ENCODE measurements at places on chromosomes 7 and 10. TPM values are rescaled to one million over a fixed set of nuclear protein-coding genes. Genes with fewer than 3 reads are reported as not detected.

- H3K27ac ChIP-seq = no peak overlapping the region
- no peak overlapping the region for H3K4me3 ChIP-seq
- no peaks in the 10 kb centered on the region for H3K4me1 ChIP-seq
- H3K36me3 ChIP-seq = peaks cover 5% of the 10 kb centered on the region
These were observed 6.1 kb upstream of the SCRN1 start for GRCh38 chr7:29995652-29996051.

The RBM33 gene
- polyA plus RNA-seq = 48.8 TPM

- H3K4me3 ChIP-seq = no peak overlapping the region
- H3K27me3 ChIP-seq = peaks cover 6% of the 10 kb centered on the region
- DNase-seq = no peak
- no peak overlapping the region for H3K27ac ChIP-seq
- no peaks in the 10 kb centered on the region for H3K4me1 ChIP-seq
These were observed 158.6 kb upstream of the LYZL1 start for GRCh38 chr10:29130190-29130673.

The SUGCT gene
- 8.3 TPM for polyA plus RNA-seq

The ADIRF gene
- not detected for polyA plus RNA-seq

The GIMAP1 gene
- 1.4 TPM for polyA plus RNA-seq

GRCh38 chr10:8392216-8392615 lies 337.7 kb downstream of the GATA3 start:
- peaks cover 18% of the 10 kb centered on the region for H3K27me3 ChIP-seq
- H3K36me3 ChIP-seq = no peaks in the 10 kb centered on the region
- no peaks in the 10 kb centered on the region for H3K4me1 ChIP-seq
- no peak overlapping the region for H3K4me3 ChIP-seq

DNA sequence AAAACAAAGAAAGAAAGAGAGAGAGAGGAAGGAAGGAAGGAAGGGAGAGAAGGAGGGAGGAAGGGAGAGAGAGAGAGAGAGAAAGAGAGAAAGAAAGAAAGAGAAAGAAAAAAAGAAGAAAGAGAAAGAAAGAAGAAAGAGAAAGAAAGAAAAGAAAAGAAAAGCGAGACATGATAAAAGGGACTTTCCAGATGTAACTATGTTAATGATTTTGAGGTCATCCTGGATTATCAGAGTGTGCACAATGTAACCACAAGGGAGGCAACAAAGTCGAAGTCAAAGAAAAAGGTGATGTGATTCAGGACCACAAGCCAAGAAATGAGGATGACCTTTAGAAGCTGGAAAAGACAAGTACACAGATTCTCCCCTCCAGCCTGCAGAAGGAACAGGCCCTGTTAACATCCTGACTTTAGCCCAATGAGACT lies 48.9 kb upstream of the PAX2 start:
- peaks cover 20% of the 10 kb centered on the region for H3K27me3 ChIP-seq
- no peak overlapping the region for H3K27ac ChIP-seq
- peaks cover 9% of the 10 kb centered on the region for H3K4me1 ChIP-seq
- no peak for DNase-seq
- no peaks in the 10 kb centered on the region for H3K36me3 ChIP-seq
- H3K4me3 ChIP-seq = no peak overlapping the region

GRCh38 chr10:659688-660141 lies 29.8 kb downstream of the DIP2C start:
- H3K4me1 ChIP-seq = no peaks in the 10 kb centered on the region
- no peak overlapping the region for H3K4me3 ChIP-seq
- DNase-seq = no peak
- no peak overlapping the region for H3K27ac ChIP-seq
- peaks cover 14% of the 10 kb centered on the region for H3K27me3 ChIP-seq

- peak overlapping the region; percentile 51 for H3K27ac ChIP-seq
- H3K4me3 ChIP-seq = no peak overlapping the region
- no peak for DNase-seq
- no peaks in the 10 kb centered on the region for H3K27me3 ChIP-seq
- peaks cover 17% of the 10 kb centered on the region for H3K4me1 ChIP-seq
These were observed 435.8 kb downstream of the EXOC4 start for GRCh38 chr7:133688483-133689239.

- no peaks in the 10 kb centered on the region for H3K4me1 ChIP-seq
- H3K36me3 ChIP-seq = no peaks in the 10 kb centered on the region
- DNase-seq = no peak
These were observed 36.0 kb upstream of the GLCCI1 start for GRCh38 chr7:7932553-7932952.

- H3K36me3 ChIP-seq = no peaks in the 10 kb centered on the region
- H3K4me3 ChIP-seq = no peak overlapping the region
- H3K27ac ChIP-seq = no peak overlapping the region
- no peaks in the 10 kb centered on the region for H3K27me3 ChIP-seq
These were observed 239.9 kb upstream of the KCND2 start for GRCh38 chr7:120033114-120033513.

DNA sequence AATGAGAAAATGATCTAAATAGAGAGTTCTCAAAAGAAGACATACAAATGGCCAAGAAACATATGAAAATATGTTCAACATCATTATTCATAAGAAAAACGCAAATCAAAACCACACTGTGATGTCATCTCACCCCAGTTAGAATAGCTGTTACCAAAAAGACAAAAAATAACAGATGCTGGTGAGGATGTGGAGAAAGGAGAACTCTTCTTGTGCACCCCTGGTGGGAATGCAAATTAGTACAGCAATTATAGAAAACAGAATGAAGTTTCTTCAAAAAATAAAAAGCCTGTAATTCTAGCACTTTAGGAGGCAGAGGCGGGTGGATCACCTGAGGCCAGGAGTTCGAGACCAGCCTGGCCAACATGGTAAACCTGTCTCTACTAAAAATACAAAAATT lies 199.3 kb downstream of the PARD3 start:
- H3K27ac ChIP-seq = no peak overlapping the region
- no peaks in the 10 kb centered on the region for H3K36me3 ChIP-seq
- H3K4me1 ChIP-seq = no peaks in the 10 kb centered on the region
- no peak for DNase-seq

GRCh38 chr10:17599089-17599488 lies 18.1 kb downstream of the HACD1 start:
- DNase-seq = no peak
- H3K36me3 ChIP-seq = no peaks in the 10 kb centered on the region
- H3K27me3 ChIP-seq = no peaks in the 10 kb centered on the region
- no peaks in the 10 kb centered on the region for H3K4me1 ChIP-seq
- no peak overlapping the region for H3K27ac ChIP-seq

The EGR2 gene
- 3.1 TPM for polyA plus RNA-seq

The SLC25A13 gene
- 17.7 TPM for polyA plus RNA-seq

- H3K4me3 ChIP-seq = no peak overlapping the region
- H3K27me3 ChIP-seq = no peaks in the 10 kb centered on the region
- H3K4me1 ChIP-seq = peaks cover 14% of the 10 kb centered on the region
These were observed 388.9 kb downstream of the TNS3 start for GRCh38 chr7:47192978-47193377.

DNA sequence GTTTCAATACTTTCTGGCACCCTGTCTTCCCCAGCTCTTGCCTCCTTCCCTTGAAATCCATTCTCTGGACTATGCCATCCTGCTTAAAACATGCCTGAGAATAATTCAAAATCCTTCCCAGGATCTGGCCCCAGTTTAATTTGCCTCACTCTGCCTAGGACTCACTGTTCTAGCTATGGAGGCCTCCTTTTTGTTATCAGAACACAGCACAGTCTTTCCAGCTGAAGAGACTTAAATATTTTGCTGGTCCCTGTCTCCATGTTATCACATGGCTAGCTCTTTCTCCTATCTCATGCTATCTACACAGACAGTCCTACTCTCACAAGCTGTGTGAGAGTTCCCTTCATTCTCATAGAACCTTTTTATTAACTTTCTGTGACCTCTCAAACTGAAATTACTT lies 194.8 kb downstream of the RNLS start:
- no peak for DNase-seq
- peaks cover 3% of the 10 kb centered on the region for H3K36me3 ChIP-seq
- H3K27ac ChIP-seq = no peak overlapping the region
- H3K27me3 ChIP-seq = no peaks in the 10 kb centered on the region
- H3K4me1 ChIP-seq = peaks cover 27% of the 10 kb centered on the region

The PKD2L1 gene
- not detected for polyA plus RNA-seq

DNA sequence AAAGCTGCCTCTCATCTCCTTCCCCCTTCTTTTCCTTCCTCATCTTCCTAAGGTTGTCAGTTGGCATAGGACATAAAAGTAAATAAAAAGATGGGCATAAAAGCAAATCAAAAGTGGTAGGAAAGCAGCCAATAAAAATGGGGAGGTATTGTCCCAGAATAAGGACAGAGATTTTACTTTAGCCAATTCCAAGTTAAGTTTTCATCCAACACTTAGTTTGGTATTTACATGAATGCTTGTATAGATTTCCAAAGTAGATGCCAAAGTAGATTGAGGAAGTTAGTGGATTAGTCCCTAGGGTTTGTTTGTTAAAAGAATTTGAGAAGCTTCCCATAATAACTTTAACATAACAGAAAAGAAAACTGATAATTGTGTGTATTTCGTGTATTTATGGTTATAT lies 33.7 kb downstream of the HDAC9 start:
- H3K4me3 ChIP-seq = no peak overlapping the region
- no peak for DNase-seq
- peak overlapping the region; percentile 87 for H3K27ac ChIP-seq
- no peaks in the 10 kb centered on the region for H3K27me3 ChIP-seq
- no peaks in the 10 kb centered on the region for H3K36me3 ChIP-seq

The C10orf62 gene
- not detected for polyA plus RNA-seq

DNA sequence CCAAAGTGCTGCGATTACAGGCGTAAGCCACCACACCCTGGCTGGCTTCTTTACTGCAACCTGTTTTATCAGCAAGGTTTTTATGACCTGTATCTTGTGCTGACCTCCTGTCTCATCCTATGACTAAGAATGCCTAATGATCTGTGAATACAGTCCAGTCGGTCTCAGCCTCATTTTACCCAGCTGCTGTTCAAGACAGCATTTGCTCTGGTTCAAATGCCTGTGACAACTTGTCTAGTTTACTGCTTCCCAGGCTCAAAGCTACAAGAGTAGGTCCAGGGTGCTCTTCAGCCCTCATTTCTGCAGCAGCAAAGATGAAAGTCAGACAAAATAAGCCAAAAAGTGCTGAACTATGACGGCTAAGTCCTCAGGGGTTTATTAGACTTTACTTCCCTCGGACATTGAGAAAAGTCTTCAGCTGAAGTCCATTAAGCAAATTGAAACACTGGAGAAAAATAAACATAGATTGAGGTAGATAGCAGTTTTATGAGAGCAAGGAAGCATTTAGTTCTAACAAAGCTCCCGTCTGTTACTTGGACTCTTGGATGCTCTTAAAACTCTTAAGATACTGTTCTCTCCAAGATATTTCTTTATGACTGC lies 12.5 kb upstream of the LYZL1 start:
- H3K27me3 ChIP-seq = peaks cover 6% of the 10 kb centered on the region
- H3K4me3 ChIP-seq = no peak overlapping the region
- H3K4me1 ChIP-seq = no peaks in the 10 kb centered on the region
- no peak for DNase-seq
- no peak overlapping the region for H3K27ac ChIP-seq

GRCh38 chr7:8441106-8441965 lies 7.9 kb downstream of the NXPH1 start:
- H3K27me3 ChIP-seq = peaks cover 72% of the 10 kb centered on the region
- H3K36me3 ChIP-seq = peaks cover 20% of the 10 kb centered on the region
- H3K27ac ChIP-seq = peak overlapping the region; percentile 49
- no peak for DNase-seq
- peaks cover 24% of the 10 kb centered on the region for H3K4me1 ChIP-seq

DNA sequence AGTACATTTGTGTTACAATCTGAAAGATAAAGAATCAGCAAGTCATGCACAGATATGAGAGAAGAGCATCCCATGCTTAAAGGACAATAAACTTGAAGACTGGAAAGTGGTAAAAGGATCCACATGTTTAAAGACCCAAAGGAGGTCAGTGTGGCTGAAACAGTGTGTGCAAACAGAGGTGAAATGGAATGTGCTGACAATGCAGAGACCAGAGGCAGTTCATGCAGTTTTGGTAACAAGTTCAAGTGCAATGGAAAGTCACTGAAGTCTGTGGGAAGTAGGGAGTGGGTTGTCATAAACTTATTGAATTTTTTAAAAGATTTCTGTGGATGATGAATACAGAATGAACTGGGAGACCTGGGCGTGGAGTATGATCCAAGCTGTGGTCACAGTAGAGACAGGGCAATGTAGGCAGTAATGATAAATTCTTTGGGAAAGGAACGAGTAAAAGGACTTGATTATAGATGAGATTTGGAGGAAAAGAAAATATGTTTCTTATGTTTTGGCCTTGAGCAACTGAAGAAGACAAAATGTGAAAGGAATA lies 408.0 kb downstream of the HGF start:
- H3K27me3 ChIP-seq = no peaks in the 10 kb centered on the region
- H3K27ac ChIP-seq = no peak overlapping the region
- DNase-seq = no peak
- no peaks in the 10 kb centered on the region for H3K4me1 ChIP-seq

The DNTT gene
- polyA plus RNA-seq = not detected

DNA sequence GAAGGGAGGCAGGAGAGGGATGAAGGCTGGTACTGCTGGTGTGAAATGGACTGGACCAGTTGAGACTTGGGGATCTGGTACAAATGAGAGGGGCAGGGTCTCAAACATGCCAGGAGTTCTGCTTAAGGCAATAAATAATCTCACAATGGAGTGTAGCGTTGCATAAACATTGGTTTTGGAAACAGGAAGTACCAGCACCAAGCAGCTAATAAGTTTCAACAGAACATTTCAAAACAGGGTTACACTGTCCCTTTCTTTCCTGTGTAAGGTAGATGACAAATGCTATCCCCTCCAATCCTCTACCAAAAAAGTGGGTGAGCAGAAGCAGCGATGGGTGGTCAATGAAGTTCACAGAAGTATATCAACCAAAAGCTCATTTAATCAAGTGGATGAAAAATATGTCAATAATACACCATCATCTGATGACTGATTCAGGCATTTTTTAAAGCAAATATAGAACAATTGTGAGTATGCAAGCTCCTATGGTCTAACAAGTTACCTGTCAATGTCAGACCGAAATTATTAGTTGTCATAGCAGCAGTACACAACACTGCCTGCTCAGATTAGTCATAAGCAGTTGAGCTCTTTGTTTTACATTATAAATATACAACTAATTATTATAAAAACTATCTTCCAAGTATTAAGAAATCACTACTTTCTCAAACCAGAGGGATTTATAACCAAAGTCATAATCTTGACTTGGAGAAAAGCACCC lies 220.0 kb downstream of the FAM107B start:
- DNase-seq = peak; percentile 40
- H3K27ac ChIP-seq = peak overlapping the region; percentile 12
- H3K27me3 ChIP-seq = no peaks in the 10 kb centered on the region

DNA sequence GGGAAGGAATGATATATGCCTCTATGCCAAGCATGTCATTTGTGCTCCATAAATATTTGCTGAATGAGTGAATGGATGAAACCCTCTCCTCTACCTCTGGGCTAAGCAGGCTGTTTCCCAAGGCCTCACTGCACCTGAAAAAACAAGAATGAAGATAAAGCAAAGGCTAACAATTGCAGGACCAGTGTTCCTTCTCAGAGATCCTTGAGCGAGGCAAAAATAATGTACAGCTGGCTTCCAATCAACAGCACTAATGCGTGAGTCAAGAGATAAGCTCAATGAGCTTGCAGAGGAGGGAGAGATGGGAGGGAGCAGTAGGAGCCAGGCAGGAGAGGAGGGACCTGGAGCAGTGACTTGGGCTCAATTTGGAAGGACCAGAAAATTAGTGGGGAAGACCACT lies 144.5 kb upstream of the NFE2L3 start:
- no peak for DNase-seq
- peaks cover 6% of the 10 kb centered on the region for H3K36me3 ChIP-seq
- no peak overlapping the region for H3K27ac ChIP-seq
- peaks cover 62% of the 10 kb centered on the region for H3K27me3 ChIP-seq
- no peak overlapping the region for H3K4me3 ChIP-seq
